ENCODE measurements at places on chromosomes 5 and 9.

GRCh38 chr5:138974227-138975063, 99.3 kb upstream of the LRRTM2 start:
- no peak for DNase-seq

- DNase-seq = no peak
Measured at GRCh38 chr9:83456226-83456625, 82.0 kb downstream of the FRMD3 start.

- no peak for DNase-seq
Measured at GRCh38 chr9:17322882-17323864, 188.3 kb downstream of the CNTLN start.

DNA sequence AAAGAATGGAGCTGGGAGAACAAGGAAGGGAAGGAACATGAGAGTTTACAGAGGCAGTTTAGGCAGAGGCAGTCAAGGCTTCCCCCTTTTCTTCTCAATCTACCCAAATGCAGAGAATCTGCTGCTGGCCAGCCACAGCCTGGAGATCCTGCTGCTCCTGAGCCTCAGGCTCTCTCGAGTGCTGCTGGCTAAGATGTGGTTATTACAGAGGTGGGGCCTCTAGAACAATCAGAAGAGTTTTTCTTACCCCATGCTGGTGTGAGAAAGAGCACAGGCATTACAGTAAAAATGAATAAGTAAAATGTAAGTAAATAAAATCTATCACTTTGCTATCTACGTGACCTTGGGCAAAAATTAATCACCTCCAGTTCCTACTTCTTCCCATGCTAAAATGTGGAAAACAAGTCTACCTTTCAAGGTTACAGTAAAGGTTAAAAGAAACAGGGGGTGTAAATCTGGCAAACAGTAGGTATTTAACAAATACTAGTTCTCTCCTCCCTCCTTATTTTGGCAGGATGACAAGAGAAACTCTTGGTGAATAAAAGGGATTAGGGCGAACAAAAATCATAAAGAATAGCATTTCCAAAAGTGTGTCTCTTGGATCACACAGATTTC, 31.1 kb downstream of the FBXW11 start:
- no peak for DNase-seq

GRCh38 chr9:21984101-21984500, 10.1 kb downstream of the CDKN2A start:
- DNase-seq = no peak

- DNase-seq = no peak
Measured at GRCh38 chr9:123825342-123826060, 104.4 kb downstream of the DENND1A start.

DNA sequence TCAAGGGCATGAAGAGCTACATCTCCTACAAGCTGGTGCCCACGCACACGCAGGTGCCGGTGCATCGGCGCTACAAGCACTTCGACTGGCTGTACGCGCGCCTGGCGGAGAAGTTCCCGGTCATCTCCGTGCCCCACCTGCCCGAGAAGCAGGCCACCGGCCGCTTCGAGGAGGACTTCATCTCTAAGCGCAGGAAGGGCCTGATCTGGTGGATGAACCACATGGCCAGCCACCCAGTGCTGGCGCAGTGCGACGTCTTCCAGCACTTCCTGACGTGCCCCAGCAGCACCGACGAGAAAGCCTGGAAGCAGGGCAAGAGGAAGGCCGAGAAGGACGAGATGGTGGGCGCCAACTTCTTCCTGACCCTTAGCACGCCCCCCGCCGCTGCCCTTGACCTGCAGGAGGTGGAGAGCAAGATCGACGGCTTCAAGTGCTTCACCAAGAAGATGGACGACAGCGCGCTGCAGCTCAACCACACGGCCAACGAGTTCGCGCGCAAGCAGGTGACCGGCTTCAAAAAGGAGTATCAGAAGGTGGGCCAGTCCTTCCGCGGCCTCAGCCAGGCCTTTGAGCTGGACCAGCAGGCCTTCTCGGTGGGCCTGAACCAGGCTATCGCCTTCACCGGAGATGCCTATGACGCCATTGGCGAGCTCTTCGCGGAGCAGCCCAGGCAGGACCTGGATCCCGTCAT, 1.4 kb downstream of the SNX18 start:
- DNase-seq = no peak

GRCh38 chr5:170382790-170383189, 6.4 kb downstream of the KCNMB1 start:
- DNase-seq = no peak

DNA sequence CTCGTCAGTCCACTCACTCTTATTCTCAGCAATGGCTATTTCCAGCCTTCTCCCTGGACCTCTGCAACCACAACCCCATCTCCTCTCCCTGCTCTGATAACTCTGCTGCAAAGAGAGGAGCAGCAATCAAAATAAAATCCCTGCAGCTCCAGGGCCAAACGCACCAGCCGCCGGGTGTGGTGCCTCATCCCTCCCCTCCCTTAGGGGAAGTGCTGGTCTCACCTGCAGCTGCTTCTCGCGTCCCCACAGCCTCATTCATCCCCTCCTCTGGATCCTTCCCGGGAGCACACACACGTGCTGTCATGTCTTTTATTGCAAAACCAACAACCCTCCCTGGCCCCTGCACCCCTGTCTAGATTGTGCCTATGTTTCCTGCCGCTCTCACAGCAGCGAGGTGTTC, 77.8 kb downstream of the TENT4A start:
- no peak for DNase-seq

DNA sequence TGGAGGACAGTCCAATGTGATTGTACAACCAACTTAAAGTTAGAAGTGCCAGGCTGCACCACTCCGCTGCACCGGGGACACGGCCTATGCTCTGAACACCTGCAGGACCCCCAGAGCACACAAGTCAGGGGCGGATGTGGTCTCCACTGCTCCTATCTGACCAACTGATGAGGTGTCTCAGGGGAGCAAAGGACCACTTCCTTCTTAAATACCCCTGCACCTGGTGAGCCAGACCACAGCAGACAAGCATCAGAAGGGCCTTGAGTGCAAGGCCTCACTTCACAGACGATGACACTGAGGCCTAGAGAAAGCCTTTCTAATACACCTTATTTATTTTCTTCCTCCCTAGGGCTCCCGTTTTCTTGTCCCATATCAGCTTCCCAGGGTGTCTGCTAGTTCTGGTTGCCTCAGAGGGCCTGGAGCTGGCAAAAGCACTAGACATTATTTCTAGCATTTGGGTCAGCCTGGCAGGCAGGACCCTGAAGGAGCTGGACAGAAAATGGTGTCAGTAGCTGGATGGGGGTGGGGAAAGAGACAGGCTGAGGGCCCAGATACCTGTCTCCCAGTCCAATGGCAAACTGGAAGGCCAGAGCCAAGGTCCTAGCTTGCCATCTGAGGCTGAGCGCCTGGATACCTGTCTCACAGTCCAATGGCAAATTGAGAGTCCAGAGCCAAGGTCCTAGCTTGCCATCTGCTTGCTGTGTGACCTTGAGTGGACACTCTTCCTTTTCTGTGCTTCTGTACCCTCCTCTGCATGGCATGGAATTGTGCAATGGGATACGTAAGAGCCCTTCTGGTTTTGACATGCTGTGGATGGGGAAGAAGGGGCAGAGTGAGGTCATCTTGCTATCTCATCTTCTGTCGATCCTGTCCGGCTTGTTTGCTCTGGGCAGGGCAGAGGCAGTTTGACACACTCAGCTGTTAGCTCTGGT, 9.0 kb downstream of the CCDC69 start:
- peak; percentile 52 for DNase-seq

- no peak for DNase-seq
Measured at GRCh38 chr9:129748249-129748648, 4.6 kb downstream of the PTGES start.

DNA sequence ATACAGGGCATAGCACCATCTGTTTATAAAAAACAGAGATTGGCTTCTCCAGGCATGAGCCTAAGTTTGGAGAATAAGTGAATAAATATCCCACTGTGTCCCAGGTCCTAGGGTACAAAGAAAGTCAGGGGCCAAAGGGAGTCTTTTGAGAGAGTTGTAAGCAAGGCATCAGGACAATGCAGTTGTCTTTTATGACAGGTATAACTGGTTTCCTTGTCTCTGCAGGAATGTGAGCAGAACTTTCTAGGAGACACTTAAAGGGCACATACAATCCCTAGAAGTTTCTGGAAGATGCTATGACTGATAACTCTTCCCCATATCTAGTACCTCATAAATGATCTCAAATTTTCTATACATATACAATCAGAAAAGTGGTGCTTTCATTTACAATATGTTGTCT, 245.6 kb upstream of the RGMB start:
- no peak for DNase-seq

GRCh38 chr5:173858021-173858669, 30.0 kb upstream of the CPEB4 start:
- DNase-seq = no peak

GRCh38 chr5:134236318-134236717, 10.4 kb upstream of the PPP2CA start:
- no peak for DNase-seq

- no peak for DNase-seq
Measured at GRCh38 chr9:114745879-114746550, 59.8 kb downstream of the TNFSF15 start.

- no peak for DNase-seq
Measured at GRCh38 chr9:23725279-23725946, 100.6 kb downstream of the ELAVL2 start.

Measured in activated naive CD8-positive, alpha-beta T cell treated with anti-CD3 and anti-CD28 coated beads, Interleukin-2, amount 50 U/mL, for 24 hours (primary cell).